ENCODE measurements at places on chromosomes 12 and 14. TPM values are rescaled to one million over a fixed set of nuclear protein-coding genes. Genes with fewer than 3 reads are reported as not detected.

GRCh38 chr12:6536894-6537579 is 2.7 kb downstream of the GAPDH start:
- H3K4me3 ChIP-seq: peak overlapping the region; percentile 94
- H3K4me1 ChIP-seq: peaks cover 49% of the 10 kb centered on the region
- H3K27ac ChIP-seq: peak overlapping the region; percentile 99
- no peaks in the 10 kb centered on the region for H3K27me3 ChIP-seq
- DNase-seq: no peak

GRCh38 chr14:81402123-81402495 is 2.0 kb upstream of the STON2 start:
- H3K27ac ChIP-seq: no peak overlapping the region
- H3K36me3 ChIP-seq: no peaks in the 10 kb centered on the region
- peaks cover 14% of the 10 kb centered on the region for H3K27me3 ChIP-seq
- H3K4me3 ChIP-seq: no peak overlapping the region
- no peak for DNase-seq

DNA sequence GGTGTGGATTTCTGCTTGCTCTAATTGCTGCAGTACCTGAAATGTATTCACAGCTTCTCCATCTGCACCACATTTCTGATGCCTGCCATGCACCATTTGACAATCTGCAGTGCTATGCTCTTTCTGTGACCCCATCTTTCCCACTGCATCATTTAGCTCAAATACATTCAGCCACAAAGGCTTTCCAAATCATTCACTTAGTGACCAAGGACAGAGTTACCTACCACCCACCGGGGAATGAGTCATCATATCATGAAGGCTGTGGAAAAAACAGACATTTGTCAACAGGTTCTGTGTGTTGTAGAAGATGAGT is 465.5 kb upstream of the ATP2B1 start:
- H3K27me3 ChIP-seq: no peaks in the 10 kb centered on the region
- no peaks in the 10 kb centered on the region for H3K36me3 ChIP-seq
- no peak overlapping the region for H3K27ac ChIP-seq
- H3K4me1 ChIP-seq: no peaks in the 10 kb centered on the region
- H3K4me3 ChIP-seq: no peak overlapping the region

KRT81 gene
- not detected for total RNA-seq

DNA sequence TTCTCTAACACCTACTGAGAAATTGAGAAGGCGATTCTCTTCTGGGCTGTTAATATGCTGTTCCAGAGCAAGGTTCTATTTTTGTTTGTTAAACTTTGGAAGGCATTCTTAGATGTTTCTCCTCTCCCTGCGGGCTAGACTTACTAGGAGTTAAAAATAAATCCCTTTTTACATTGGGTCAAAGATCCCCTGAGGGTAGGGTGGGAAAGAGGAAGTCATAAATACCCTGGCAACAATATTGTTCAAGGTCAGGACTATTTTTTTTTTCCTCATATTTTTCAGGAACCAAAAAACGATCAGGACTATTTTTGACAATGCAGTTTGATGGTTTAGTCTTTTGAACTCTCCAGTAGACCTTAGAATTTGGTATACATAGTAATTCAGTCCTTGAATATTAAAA is 12.0 kb upstream of the SLC2A14 start:
- peaks cover 5% of the 10 kb centered on the region for H3K27me3 ChIP-seq
- no peaks in the 10 kb centered on the region for H3K36me3 ChIP-seq
- no peak overlapping the region for H3K27ac ChIP-seq
- no peak overlapping the region for H3K4me3 ChIP-seq
- DNase-seq: no peak

DNA sequence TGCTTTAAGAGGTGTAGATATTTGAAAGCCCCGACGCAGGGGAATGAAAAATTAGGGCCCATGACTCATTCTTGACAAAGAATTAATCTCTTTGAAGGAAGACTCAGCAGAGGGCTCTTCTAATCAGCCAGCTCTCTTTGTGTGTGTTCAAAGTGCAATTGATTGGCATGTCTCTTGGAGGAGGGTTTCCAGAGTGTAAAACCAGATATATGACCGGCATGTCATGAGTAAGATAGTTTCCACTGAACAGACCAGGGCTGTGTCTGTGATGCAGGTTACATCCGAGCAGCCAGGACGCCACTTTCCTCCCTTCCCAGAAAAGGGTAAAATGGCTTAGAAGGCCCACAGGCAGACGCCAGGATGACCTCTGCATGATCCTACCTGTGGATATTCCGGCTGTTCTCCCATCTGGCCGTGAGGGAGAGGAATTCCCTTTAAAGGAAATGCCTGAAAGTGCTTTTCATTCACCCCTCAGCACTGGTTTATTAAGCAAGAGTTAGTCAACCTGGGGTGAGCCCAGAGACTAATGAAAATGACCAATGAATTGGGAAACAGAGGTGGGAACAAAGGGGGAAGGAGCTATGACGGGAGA is 7.2 kb upstream of the KRT75 start:
- no peaks in the 10 kb centered on the region for H3K36me3 ChIP-seq
- H3K27me3 ChIP-seq: peaks cover 16% of the 10 kb centered on the region
- DNase-seq: no peak
- H3K4me3 ChIP-seq: no peak overlapping the region

Data from activated T-helper 2 cell treated with anti-CD3 and anti-CD28 coated beads, Interferon-gamma antibody, Interleukin-2, Interleukin-4, amounts not matched to agents 10 μg/mL and 5 μg/mL and 100 μg/mL, durations not matched to agents 14 hours and 24 hours and 36 hours (primary cell).